ENCODE measurements at places on chromosomes 1 and 21.

DNA sequence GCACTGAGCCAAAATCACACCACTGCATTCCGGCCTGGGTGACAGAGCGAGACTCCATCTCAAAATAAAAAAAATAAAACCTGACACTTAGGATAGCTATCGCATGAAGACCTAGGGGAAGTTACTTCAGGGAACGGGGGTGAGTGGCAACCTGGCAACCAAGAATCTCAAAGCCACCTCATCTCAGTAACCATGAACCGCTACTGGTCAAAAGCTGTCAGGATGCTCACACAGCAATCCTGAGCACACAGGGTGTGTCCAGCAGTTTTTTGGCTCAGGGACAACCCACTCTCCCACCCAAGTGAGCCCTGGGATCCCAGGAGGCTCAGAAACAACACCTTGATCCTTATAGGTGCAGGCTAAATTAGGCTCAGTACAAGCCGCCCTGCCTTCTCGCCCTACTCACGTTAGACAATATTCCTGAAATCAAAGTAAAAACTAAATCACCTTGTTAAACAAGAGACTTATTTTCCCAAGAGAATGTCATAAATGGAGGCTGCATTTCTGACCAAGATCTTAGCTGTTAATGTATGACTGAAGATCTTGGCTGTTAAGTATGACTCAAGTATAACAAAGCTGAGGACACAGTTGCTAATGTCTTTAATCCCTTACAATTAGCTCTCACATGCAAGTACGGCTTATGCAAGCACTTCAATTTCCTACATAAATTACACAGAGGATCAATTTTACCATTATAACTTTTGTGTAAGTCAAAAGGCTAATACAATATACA, 48.3 kb upstream of the NADK start:
- no peak for DNase-seq

DNA sequence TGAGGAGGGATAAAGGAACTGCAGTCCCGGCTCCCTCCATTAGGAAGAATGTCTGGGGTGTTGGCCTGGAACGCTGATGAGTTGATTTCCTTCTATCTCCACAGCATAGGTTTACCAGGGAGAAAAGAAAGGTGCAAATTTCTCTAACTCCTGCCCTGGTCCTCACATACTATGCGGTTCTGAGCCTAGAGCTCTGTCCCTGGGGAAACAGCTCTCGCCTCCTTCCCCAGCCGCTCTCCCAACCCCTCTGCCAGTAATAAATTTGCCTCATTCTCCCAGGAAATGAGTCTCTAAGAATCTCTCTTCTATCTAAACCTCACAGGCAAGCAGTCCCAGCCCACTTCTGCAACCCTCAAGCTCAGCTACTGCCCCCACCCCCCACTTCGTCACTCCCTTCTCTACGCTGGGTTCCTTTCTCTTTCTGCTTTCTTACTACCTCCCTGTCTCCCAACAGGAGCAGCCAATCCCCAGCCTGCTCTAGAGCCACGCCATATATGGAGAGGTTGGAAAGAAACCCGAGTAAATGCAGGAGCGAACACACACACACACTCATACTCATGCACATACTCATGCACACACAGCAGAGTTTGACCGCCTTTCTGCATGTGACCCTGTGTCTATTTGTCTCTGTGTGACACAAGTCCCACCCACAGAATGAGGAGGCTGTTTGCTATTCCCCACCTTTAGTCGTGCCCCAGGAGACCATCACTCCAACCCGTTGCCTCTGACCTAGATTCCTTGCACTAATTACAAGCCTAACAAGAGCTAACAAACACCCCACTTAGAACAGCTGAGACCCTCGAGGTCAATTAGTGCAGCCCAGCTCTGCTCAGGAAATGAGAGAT, 13.4 kb downstream of the PLEKHO1 start:
- DNase-seq: peak; percentile 86

DNA sequence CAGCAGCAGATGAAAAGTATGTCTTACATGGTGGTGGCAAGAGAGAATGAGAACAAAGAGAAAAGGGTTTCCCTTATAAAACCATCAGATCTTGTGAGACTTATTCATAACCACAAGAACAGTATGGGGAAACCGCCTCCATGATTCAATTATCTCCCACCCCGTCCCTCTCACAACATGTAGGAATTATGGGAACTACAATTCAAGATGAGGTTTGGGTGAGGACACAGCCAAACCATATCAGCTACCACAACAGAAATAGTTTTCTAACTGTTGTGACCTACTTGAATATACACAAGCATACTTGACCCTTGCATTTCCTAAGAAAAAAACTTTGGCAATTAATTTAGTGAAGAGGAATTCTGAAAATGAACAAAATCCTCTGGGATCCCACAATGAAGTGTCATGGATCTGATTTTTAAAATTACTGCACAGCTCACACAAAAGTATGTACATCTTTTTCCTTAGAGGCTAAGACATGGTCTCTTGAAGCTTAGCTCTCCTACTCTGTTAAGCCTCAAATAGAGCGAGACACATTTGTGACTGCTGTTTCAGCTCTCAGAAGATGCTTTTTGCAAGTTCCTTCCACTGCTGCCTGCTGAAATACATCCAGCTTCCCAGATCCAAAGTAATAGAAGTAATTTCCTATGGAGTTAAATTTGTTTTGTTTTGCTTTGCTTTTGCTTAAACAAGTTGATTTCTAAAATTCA, 265.8 kb downstream of the DPYD start:
- no peak for DNase-seq

DNA sequence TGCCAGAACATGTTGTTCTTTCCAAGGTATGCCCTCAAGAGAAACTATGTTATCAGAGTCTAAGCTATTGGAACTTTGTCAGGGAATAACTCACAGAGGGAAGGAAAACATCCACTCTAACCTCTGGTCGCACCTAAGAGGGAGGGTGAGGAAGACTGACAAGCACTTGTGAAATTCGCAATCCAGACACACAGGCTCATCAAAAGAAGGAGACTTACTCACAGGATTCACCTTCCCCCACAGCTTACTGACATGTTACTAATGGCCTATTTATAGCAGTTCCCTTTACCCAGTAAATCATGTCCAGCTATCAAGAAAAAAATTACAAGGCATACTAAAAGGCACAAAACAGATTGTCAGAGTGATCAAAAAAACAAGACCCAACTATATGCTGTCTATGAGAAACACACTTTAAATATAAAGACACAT, 36.9 kb downstream of the WDR64 start:
- peak; percentile 47 for DNase-seq

GRCh38 chr1:93844262-93845045, 34.6 kb downstream of the DNTTIP2 start:
- peak; percentile 72 for DNase-seq

GRCh38 chr1:210332233-210332632, 3.5 kb downstream of the HHAT start:
- DNase-seq: no peak

DNA sequence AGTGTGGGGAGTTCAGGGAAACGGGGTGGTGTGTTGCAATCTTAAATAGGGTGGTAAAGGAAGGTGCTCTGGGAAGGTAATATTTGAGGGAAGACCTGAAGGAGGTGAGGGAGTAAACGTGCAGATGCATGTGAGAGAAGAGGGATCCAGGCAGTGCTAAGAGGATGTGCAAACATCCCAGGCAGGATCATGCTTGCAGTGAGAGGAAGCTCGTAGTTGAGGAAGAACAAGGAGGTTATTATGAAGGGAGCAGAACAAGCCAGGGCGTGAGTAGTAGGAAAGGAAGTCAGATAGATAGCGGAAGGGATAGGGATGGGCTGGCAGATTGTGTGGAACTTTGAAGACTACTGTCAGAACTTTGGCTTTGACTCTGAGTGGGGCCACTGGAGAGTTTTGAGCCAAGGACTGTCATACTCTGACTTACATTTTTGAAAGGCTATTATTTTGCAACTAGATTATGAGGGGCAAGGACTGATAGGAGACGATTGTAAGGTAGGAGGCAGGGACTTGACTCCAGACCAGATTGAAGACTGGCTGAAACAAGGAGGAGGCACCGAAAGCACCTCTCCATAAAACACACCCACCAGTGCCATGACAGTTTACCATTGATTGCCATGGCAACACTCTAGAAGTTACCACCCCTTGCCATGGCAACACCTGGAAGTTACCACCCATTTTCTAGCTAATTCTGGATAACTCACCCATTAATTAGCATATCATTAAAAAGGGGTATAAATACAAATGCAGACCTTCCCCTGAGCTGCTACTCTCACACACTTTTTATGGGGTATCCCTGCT, 67.0 kb downstream of the XCL2 start:
- DNase-seq: no peak

GRCh38 chr1:77048615-77049005, 170.6 kb downstream of the PIGK start:
- no peak for DNase-seq

- no peak for DNase-seq
Observed at GRCh38 chr1:29744684-29745490, 508.6 kb downstream of the PTPRU start.

- DNase-seq: no peak
Observed at GRCh38 chr21:14270631-14271030, 54.7 kb downstream of the RBM11 start.

- no peak for DNase-seq
Observed at GRCh38 chr21:41435706-41436105, 9.7 kb downstream of the MX1 start.

- no peak for DNase-seq
Observed at GRCh38 chr1:4177425-4178150, 277.5 kb upstream of the C1orf174 start.

DNA sequence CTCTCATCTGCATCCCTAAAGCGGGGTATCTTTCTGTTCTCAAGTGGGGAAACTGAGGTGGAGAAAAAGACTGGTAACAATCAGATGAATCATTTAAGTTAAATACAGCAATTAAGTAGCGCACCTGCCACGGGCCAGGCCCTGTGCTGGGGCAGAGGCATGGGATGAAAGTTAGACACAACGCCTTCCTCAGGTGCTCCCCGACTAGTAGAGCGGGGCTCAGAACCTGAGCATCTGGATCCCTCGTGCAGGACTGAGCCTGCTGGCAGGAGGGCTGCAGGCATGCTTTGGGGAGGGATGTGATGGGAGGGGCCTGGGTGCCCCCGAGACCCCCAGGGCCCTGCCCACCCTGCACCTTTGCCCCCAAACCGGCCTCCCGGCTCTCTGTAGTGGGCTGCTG, 14.9 kb upstream of the KCNC4 start:
- no peak for DNase-seq

GRCh38 chr1:115847787-115848186, 6.9 kb upstream of the NHLH2 start:
- no peak for DNase-seq

GRCh38 chr1:225253784-225254183, 174.1 kb downstream of the LBR start:
- no peak for DNase-seq

GRCh38 chr1:43288058-43288784, 2.8 kb upstream of the C1orf210 start:
- no peak for DNase-seq

- DNase-seq: no peak
Observed at GRCh38 chr1:109977225-109977624, 7.3 kb upstream of the AHCYL1 start.

DNA sequence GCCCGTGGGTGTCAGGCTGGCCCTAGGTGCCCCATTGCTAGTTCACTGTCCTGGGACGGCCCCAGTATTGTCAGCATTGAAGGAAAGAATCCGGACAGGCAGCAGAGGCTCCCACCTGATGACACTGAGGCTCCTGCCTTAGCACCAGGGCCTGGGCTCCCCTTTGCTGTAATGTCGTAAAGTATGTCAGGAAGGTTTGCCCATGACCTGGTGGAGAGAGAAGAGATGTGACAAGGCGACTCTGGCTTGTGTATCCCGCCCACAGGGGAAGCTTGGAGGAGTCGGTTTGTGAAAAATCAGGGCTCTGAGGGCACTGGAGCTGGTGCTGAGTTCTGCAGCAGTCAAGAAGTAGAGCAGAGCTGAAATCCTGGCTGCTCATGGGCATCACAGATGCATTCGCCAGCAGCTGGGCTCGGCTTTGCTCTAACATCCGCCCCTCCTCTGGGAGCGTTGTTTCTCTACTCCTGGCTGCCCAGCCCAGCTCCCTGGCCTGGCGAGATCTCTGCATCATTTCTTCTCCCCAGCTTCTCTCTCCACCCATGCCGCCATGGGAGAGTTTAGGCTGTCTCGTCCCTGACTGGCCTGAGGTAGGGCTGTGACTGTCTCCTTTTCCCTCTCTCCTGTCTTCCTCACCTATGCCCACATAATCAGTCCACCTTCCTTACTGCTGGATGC, 74.1 kb downstream of the ADARB1 start:
- DNase-seq: no peak

DNA sequence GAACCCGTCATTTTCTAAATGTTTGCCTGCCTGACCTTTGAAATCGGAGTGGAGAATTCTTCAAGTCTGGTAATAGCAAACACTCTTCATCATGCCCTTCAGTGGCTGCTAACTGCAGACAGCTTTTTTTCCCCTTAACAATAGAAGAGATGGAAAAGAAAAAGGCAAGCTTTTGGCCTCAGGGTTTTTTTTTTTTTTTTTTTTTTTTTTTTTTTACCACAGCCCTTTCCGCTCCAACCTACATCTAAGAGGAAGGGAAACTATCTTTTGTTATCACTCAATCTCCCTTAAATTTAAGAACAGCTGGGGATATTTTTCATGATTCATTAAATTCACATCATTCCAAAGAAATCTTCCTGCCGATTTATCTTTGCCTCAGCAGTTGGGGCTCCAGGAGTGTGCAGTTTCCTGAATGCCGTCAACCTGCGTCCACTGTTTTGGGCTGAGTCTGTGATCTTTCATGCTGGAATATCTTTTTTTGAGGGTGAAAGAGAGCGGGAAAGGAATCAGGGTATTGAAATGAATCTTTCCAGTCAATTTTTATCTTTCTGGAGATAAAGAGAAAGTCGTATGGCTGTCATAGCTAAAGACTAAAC, 144.5 kb upstream of the SMYD2 start:
- DNase-seq: no peak

GRCh38 chr1:23273450-23274133, 56.3 kb upstream of the HTR1D start:
- no peak for DNase-seq

- peak; percentile 28 for DNase-seq
Observed at GRCh38 chr1:29124366-29125236, 898 bp upstream of the TMEM200B start.

- DNase-seq: no peak
Observed at GRCh38 chr1:184854036-184854435, 99.4 kb upstream of the EDEM3 start.

GRCh38 chr1:211382714-211383480, 56.3 kb downstream of the TRAF5 start:
- DNase-seq: peak; percentile 97

DNA sequence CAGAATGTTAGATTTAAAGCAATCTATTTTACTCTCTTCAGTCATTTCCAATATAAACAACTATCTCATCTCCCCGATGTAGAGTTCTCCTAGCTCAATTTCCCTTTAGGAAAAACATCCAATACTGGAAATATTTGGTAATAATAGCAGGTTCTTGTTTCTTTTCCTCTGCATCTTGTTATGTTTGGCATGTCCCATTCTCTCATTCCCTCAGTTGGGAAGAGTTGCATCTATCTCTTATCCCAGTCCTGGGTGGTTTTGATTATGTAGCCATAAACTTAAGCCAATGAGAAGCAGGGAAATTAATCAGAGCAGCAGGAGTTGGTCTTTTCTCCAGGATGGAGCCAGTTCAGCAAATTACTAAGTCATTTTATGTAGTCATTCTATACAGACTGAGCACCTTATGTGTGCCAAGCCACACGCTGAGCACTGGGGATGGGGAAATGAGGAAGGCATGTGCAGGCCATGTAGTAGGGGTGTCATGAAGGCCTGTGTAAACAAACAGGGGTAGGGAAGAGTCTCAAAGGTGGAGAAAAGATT, 418.2 kb upstream of the NFIA start:
- DNase-seq: no peak

GRCh38 chr1:66833112-66833511, 32.0 kb upstream of the INSL5 start:
- no peak for DNase-seq
